Retinal pigment epithelial cell (primary cell): ENCODE measurements at places on chromosomes 16 and 17.

DNA sequence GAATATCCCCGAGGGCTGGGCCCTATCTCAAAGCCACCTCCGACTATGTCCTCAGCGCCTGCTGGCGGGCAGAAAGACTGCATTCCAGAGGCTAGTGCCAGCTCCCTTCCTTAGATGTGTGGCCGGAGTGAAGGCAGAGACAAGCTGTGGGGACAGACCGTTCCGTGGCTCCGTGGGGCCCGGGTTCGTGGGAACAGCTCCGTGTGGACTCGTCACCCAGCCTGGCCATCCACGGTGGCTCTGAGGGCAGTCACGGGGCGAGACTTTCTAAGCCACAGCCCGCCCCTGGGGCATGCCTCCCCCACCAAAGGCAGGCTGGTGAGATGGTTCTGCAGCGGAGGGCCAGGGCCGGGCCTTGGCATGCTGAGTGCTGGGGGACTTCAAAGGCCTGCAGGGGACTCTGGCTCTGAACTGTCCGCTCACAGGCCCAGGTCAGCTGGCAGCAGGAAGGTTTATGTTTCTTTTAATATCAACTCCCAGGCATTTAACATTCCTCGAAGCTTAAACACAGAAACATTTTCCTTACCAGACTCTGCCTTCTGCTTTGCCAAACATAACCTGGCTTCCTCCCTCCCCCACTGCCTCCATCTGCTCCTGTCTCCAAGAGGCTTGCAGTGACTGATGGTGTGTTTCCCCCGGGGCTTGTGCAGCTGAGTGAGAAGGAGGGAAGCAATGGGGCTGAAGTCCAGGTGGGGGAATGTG, 50.4 kb downstream of the TIMM22 start:
- DNase-seq, result no peak

DNA sequence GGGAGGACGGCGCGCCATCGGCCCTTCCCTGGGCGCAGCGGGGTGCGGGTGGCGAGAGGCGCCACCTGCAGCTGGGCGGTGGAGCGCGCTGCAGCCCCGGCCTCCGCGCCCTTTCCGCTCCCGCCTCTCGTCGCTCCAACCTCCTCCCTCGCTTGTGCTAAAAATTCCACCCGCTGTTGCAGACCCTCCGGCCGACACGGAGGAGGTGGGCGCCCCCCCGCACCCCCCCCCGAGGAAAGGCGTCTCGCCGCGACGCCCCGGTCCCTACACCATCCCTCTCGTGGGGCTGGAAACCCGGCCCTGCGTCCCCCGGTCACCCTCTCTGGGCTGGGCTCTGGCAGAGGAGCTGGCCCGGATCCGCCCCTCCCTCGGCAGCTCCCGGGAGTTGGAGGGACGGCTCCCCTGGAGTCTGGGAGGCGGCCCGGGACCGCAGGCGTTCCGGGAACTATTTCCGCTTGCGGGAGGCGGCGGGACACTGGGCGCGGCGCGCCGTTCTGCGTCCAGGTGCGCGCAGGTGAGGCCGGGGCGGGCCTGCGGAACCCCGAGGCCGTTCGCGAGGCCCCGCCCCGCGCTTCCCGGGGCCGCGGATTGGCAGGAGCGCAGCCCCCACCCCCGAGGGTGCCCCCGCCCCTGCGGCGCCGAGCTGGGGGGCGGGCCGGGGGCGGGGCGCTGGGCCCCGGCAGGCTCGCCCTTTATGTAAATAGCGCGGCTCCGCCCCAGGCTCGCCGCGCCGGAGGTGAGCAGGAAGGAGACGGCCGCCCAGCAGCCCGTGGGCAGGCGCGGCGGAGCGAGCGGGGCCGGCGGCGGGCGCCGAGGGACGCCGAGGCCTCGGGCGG, at the start of gene LLGL2:
LLGL2 (plus strand) TSS at position 728 of the 836 bp plus-strand sequence. CDS start 17,730 bp downstream, outside the sequence.
- DNase-seq, result no peak

GRCh38 chr16:24853169-24853824, 7.5 kb downstream of the SLC5A11 start:
- no peak for DNase-seq

DNA sequence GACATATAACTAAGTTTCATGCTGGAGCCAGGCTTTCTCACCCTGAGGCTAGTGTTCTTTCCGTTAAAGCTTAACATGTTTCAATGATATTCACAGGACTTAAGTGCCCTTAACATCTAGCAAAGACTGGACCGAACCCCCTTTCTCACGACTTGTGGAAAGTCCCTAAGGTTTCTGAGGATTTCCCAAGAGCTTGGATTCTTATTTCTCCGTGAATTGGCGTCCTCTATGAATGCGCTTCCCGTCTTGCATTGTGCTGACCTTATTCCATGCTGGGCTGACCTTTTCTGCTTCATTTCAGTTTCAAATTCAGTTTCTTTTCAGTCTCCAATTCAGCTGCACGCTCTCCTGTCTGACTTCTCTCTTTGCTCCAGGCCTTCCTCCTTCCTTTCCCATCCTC, 206.4 kb downstream of the HS3ST3A1 start:
- DNase-seq, result no peak

DNA sequence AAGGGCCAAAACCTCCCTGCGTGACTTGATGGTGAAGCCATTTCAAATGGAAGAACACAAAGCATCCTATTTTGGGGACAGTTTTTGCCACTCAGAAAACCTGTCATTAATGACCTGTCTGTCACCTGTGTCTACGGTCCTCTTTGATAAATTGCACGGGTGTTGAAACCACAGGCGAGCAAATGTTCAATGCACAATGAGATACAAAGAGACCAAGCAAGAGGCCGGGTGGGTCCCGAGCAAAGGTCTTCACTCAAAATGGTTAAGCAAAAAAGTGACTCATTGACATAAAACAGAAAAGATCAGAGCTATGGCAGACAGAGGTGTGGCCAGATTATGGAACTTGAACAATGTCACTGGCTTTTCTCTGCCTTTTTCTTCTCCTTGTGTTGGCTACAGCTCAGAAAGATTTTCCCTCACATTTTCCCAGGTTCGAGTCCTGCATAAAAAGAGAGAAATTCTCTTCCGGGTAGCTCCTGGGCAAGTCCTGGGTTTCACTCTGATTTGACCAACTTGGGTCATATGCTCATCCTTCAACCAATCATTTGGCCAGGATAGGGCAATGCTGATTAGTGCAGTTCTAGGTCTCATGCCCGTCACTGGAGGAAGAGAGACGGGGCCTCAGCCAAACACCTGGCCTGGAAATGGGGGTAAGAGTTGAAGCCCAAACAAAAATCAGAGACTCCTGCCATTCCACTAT, 92.2 kb downstream of the CMC2 start:
- no peak for DNase-seq

DNA sequence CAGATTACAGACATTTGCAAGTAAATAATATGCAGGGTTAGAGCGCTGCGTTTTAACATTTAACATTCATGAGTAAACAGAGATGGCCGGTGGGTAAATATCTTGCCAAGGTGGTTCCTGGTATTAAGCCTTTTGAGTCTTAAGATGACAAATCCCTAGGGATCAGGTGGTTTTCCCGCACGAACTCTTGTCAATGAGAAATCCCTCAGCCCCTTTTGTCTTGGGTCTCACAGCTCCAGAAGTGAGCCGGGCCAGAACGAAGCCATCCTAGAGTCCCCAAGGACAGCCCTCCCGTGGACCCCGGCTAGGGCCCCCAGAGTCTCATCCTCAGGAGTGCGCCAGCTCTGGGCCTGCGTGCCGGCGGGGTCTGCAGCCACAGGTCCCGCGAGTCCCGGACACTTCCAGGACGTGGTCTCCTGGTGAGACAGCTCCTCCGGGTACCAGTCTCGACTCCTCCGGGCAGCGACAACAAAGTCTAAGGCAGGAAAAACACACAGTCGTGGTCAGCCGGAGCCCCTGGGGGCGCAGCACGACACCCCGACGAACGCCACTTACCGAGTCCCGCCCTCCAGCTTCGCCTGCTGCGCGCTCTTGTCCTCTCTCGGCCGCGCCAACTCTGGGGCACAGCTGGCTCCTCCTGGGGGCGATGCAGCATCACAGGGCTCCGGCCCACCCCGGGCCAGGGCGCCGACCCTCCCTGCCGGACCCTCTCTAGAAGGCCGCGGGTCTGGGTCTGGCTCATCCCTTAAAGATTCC, 13.3 kb downstream of the MIS12 start:
- no peak for DNase-seq

DNA sequence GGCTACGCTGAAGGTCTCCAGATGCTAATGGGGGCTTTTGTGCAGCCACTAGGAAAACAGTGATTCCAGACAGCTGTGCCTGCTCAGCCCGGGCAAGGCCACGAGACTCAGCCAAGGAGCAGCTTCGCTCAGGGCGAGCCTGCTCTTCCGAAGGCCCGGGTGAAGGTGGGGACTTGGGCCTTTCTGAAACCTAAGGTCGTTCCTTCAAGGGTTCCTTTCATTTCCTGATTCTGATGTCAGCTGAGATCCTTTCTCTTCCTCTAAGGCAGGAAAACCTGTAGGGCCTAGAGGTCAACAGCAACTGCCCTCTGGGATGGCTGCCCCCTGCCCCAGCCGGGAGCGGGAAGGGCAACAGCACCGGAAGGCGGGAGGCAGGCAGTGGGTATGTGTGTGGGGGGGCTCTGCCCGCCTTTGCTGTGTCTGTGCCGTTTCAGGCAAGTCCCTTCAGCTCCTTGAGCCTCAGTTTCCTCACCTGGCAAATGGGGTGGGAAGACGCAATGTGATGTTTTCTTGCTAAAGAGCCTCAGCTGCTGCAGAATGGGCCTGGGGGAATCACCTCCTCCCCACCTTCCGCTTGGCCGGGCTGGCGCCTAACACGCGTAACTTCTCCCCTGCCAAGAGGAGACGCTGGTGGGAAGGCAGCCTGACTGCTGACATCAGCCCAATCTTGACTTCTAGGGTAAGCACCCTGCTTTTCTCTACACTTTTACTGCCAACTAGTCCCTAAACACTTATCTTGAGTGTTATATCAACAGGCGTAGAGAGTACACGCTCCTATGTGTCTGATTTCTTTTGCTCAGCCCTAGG, 32.8 kb downstream of the IRF8 start:
- no peak for DNase-seq
